ENCODE measurements at places on chromosomes 5 and 9. TPM values are rescaled to one million over a fixed set of nuclear protein-coding genes. Genes with fewer than 3 reads are reported as not detected.

- DNase-seq = no peak
Measured at GRCh38 chr5:76500633-76501393, 97.7 kb downstream of the IQGAP2 start.

DNA sequence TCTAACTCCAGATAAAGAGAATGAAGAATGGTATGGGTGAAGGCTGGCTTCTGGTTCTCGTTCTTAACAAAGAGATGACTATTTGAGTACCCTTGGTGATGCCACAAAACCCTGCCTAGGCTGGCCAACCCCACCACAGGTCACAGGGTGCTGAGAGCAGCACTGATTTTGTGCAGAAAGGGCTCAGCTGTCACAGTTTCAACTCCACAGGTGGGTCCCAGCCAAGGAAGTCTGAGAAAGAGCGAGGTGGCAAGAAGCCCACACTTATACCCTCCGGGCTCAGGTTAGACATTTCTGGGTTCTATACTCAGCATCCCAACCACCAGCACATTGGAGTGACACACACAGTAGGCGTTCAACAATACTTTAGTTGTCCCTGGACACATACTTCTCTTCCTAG is 118.1 kb downstream of the SLIT3 start:
- no peak for DNase-seq

GRCh38 chr5:134136221-134136631 is 21.7 kb downstream of the TCF7 start:
- no peak for DNase-seq

GRCh38 chr5:44842496-44843282 is 33.9 kb downstream of the MRPS30 start:
- no peak for DNase-seq

DNA sequence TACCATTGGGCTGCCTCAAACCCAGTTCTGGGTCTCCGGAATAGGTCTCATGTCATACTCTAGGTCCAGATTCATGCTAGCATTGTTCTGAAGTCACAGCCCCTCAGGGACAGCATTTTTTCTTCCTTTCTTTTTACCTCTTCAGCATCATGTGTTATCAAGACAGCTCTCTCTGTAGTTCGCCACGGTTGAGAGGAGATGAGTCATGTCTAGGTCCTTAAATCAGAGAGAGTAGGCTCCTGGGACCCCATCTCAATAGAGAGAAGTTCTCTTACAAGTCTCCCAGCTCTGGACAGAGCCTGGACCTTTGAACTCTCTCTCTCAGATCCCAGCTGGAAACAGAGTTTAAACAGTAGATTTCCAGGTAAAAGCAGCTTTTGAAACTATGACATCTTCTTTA is 332.4 kb upstream of the CD180 start:
- DNase-seq = no peak

ZNF189 gene
- 7.0 TPM for total RNA-seq

GRCh38 chr5:40384782-40385390 is 294.8 kb upstream of the PTGER4 start:
- DNase-seq = no peak

CCNJL gene
- total RNA-seq = 35.0 TPM

GRCh38 chr5:138230261-138230660 is 17.1 kb upstream of the CDC23 start:
- no peak for DNase-seq

All from Panc1 (cell line).